ENCODE measurements at places on chromosomes 2 and 18.

- DNase-seq = no peak
These were observed 788.2 kb downstream of the DSC3 start for GRCh38 chr18:30254331-30254730.

GRCh38 chr2:121200419-121201315 is 84.3 kb downstream of the TFCP2L1 start:
- DNase-seq = no peak

- no peak for DNase-seq
These were observed 28.4 kb downstream of the FAM98A start for GRCh38 chr2:33570681-33571080.

- no peak for DNase-seq
These were observed 33.4 kb downstream of the MFSD6 start for GRCh38 chr2:190441564-190441963.

DNA sequence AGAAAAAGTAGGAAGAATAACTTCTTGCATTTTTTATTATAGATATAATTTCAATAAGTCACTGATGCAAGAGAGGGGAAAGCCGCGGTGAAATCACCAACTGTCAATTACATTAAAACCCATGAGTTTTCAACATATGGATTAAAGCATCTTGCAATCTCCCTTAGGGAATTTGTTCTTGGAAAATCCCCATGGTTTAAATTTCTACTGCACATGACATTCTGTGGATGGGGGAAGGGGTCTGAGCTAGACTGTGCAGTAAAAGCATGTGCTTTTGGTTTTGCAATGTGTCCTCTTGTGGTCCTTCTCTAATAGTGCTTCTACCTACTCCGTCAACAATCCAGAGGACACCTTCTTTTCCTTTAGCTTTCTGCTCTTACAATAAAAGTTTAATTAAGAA is 894.0 kb downstream of the DCDC2C start:
- DNase-seq = no peak

DNA sequence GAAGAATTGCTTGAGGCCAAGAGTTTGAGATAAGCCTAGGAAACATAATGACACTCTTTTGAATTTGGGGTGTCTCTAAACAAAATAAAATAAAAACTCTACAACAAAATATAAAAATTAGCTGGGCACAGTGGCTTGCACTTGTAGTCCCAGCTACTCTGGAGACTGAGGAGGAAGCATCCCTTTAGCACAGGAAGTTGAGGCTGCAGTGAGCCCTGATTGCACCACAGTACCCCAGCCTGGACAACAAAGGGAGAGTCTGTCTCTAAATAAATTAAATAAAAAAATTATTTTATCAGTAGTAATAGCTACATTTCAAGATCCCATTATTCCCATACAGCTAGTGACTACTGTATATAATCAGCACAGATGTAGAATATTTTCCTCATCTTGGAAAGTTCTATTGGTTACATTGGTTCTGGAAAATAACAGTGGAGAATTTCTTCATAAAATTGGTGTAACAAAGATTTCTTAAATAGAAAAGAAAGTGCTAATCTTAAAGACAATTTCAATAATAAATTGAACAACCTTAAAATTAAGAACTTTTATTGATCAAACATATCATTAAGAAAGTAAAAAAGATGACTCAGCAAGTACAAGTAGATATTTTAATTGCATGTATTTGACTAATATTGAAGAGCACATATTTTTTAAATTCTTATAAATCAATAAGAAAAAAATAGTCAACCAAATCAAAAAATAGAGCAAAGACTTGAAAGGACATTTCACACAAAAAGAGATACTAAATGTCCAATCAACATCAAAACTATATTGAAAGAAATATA is 90.4 kb upstream of the KYNU start:
- DNase-seq = no peak

DNA sequence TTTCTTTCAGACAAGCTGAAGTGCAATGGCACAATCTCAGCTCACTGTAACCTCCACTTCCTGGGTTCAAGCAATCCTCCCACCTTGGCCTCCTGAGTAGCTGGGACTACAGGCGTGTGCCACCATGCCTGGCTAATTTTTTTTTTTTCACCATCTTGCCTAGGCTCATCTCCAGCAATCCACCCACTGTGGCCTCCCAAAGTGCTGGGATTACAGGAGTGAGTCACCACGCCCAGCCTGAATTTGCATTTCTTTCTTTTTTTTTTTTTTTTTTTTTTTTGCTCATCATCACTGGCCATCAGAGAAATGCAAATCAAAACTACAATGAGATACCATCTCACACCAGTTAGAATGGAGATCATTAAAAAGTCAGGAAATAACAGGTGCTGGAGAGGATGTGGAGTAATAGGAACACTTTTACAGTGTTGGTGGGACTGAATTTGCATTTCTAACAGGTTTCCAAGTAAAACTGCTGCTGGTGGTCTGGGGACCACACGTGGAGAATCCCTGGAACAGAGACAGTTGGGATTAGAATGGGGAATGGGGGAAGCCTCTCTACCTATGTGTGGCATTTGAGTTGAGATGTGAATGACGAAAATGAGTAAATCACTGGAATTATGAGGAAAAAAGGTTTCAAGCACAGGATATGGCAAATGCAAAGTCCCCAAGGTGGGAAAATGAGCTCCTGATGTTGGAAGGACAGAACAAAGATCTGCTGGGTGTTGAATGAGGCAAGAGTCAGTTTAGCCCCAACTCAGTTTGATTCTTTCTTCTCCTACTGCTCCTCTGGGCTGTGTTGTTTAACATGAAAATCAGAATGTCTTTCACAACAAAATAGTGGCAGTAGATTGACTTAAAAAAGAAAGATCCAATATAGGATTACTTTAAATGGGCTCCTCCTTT is 88.8 kb upstream of the MAP4K4 start:
- DNase-seq = no peak

DNA sequence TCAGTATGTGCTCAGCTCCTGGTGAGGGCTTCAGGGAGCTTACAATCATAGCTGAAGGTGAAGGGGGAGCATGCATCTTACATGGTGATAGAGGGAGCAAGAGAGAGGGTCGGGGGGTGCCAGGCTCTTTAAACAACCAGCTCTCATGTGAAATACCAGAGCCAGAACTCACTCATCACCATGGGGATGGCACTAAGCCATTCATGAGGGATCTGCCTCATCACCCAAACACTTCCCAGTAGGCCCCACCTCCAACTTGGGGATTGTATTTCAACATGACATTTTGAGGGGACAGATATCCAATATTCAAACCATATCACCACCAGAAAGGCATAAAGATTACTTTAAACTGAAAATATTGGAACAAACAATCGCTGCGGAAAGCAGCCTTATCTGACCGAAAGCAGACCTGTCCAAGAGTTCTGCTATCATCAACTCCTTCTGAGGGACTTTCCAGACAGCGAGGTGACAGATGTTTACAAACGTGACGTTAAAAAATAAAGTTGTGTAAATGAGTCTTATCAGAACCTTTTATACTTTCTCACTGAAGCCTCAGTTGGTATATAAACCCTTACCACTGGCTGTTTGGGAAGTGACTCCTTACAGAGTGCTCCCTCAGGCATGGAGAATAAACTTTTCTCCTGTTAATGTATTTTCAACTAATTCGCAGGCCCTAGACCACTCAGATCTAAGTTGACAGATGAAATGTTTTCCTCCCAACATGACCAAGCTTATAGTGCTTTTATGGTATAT is 35.5 kb upstream of the PTH2R start:
- no peak for DNase-seq

GRCh38 chr2:72415241-72415661 is 267.6 kb upstream of the CYP26B1 start:
- no peak for DNase-seq

DNA sequence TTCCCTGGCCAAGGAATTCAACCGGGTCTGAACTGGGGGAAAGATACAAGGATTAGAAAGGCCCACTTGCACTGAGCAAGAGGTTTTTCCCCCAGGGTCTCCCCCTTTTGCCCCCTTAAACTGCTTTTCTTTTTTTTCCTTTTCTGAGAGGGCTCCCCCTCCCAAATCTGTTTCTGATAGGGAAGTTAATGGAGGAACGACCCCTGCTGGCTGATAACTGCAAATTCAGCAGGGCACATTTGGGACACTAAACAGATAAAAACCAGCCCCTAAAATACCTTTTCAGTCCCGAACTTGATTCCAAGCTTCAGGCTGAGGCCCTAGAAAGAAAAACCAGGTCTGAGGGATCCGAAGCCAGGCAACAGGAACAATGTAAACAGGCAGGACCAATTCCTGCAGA is 1012.4 kb upstream of the CRIM1 start:
- DNase-seq = no peak

DNA sequence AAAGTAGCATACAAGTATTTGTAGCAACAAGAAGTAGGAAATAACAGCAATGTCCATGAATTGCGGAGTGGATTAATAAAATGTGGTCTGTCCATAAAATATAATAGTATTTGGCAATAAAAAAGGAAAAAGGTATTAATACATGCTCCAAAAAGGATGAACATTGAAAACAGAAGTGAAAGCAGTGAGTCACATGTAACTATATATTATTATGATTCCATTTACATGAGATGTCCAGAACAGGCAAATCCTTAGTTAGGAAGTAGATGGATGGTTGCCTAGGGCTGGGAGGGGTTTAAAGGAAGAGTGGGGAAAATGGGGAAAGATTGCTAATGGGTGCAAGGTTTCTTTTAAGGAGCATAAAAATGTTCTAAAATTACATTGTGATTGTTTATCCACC is 44.5 kb downstream of the CCDC74A start:
- DNase-seq = no peak

DNA sequence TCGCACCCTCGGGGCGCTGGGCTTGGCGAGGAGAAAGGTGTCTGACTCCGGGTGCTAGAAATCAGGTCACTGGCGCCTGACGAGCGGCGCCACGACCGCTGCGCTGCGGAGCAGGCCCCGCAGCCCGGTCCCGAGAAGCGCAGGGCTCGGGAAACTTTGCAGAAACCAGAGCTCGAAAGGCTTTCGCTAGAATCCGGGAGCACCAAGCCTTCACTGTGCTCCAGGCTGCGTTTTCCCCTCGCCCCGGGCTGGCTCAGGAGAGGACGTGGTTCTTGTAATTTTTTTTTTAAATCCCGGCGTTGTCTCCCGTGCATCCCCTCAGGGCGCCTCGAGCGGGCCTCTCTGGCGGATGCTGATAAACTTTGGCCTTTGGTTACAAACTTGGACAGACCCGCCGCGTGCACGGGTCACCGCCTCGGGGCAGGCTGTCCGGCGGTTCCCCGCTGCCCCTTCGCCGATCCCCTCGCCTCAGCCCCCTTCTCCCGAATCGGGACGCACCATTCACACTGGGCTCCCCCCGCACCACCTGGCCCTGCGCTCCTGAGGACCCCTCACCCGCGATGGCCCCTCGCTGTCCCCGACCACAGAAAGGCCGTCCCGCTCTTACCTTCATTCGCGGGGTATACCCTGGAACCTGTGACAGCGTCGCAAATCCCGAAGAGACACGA is 419 bp downstream of the EPHA4 start:
- DNase-seq = peak; percentile 33

- no peak for DNase-seq
These were observed 1561.0 kb upstream of the ZEB2 start for GRCh38 chr2:146080925-146081324.

GRCh38 chr18:9751371-9752031 is 43.4 kb downstream of the RAB31 start:
- no peak for DNase-seq

- DNase-seq = no peak
These were observed 68.0 kb downstream of the RNF152 start for GRCh38 chr18:61824733-61825363.

DNA sequence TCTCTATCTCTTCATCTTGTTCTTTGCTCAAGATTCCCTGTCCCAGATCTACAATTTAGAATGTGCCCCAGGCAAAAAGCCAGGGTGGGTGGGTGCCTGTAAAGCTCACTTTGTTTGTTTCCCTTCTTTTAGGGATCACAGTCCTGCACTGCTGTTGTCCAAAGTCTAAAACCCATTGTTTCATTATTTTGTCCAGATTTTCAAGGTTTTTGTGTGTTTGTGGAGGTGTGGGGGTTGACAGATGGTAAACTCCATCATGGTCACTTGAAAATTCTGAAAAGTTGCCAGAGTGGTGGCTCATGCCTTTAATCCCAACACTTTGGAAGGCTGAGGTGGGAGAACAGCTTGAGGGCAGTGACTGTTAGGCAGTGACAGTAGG is 41.5 kb downstream of the YES1 start:
- DNase-seq = no peak

- no peak for DNase-seq
These were observed 117.7 kb downstream of the EN1 start for GRCh38 chr2:118729760-118730159.

DNA sequence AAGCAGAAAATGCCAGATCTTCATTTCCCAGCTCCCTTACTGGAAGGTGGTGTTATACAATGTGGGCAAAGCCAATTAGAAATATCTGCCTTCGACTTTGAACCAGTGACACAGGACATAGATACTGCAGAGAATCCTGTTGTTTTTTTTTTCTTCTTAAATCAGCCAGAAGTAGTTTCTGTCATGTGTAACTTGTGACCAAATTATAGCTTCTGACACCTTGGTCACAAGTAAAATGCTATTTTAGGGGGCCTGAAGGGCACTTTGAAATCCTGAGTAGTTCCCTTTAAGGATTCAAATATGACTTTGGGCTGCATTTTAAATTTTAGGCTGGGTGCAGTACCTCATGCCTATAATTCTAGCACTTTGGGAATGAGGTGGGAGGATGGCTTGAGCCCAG is 89.0 kb upstream of the TLK1 start:
- DNase-seq = no peak

- DNase-seq = no peak
These were observed 189.9 kb upstream of the COL3A1 start for GRCh38 chr2:188784269-188784762.

DNA sequence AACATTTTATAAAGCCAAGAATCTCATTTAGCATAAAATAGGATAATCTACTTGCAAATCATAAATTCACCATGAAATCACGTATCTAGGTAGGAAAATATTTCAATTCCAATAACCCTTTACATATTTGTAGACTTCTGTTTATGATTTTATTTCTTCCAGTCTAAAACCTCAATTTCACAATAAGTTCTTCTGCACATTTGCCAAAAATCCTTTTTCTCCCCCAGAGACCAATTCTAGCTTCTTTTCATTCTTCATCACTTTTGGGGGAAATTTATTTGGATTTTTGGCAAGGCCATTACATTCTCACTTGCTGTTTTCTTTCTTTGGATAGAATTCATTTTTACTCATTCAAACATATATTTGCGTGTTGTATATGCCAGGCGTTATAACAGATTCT is 86.8 kb downstream of the SPRED2 start:
- DNase-seq = no peak

DNA sequence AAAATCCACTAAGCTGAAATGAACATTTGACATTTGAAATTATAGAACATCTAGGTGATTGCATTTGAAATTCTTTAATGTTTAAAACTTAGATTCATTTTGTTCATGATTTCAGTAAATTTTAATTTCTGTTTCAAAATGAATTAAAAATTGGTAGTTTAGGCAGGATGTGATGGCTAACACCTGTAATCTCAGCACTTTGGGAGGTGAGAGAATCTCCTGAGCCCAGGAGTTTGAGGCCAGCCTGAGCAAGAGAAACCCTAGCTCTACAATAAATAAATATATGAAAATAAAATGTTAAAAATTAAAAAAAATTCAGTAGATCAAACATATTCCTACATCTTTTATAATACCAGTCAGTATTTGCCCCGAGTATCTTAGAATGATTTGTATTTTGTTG is 217.0 kb downstream of the CD226 start:
- no peak for DNase-seq

- no peak for DNase-seq
These were observed 234.9 kb upstream of the CYRIA start for GRCh38 chr2:16900405-16901025.

Measured in GM20000 (cell line).